ENCODE measurements at places on chromosomes 7 and 10.
A peak's percentile ranks its signal among the peaks of the same experiment; 100 is the strongest.

GRCh38 chr7:115274-115911 is 77.0 kb upstream of the FAM20C start:
- peak; percentile 59 for DNase-seq

GRCh38 chr10:116298586-116298985 is 25.6 kb upstream of the GFRA1 start:
- DNase-seq, result no peak

GRCh38 chr7:153518201-153518984 is 533.8 kb upstream of the DPP6 start:
- no peak for DNase-seq

GRCh38 chr10:132384618-132385388 is 12.2 kb upstream of the PWWP2B start:
- DNase-seq, result no peak

DNA sequence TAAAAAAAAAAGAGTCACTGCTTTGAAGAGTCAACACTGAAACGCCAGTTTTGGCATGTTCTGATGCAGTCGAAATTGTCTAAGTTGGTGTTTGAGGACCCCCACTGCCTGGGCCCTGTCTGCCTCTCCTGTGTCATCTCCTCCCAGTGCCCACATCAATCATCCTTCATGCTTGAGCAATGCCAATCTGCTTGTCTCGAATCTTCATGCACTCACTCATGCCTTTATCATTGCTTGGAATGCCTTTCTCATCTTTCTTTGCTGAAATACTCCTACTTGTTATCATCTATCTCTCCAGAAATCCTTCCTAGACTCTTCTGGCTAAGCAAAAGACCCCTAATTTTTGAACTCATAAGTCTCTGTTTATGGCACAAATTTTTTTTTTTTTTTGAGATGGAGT is 42.1 kb upstream of the PLPP4 start:
- DNase-seq, result no peak

- no peak for DNase-seq
Measured at GRCh38 chr7:2109936-2110609, 122.7 kb downstream of the MAD1L1 start.

- DNase-seq, result no peak
Measured at GRCh38 chr7:15602236-15602635, 40.4 kb upstream of the AGMO start.

DNA sequence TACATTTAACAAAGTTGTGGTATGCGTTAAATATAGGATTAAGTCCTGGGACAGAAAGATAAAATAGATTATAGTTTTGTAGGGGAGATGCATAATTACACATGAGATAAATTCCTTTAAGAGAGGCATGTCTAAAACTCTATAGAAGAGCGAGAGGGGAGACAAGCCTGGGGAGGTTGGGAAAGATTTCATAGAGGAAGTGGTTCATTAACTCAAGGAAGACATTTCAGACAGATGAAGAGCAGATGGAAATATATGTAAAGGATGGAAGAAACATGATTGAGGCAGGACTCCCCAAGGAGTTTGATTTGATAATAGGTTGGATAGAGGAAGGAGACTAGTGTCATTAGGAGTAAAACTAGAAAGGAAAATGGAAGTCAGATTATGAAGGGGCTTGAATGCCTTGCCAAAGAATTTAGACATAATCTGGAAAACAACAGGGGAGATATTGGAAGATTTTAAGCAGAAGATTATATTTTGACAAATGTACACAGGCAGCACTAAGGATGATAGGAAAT is 96.1 kb downstream of the PHTF2 start:
- DNase-seq, result no peak

- peak; percentile 39 for DNase-seq
Measured at GRCh38 chr7:44196450-44196872, 4.3 kb upstream of the YKT6 start.

- no peak for DNase-seq
Measured at GRCh38 chr10:103660364-103661197, 167.1 kb downstream of the NEURL1 start.

- DNase-seq, result no peak
Measured at GRCh38 chr7:135463908-135464307, 46.0 kb downstream of the CNOT4 start.

GRCh38 chr10:47372726-47373125 is 11.4 kb downstream of the ZNF488 start:
- no peak for DNase-seq

- DNase-seq, result no peak
Measured at GRCh38 chr10:119644994-119645393, 6.2 kb upstream of the BAG3 start.

GRCh38 chr10:131963811-131964210 is 17.9 kb downstream of the BNIP3 start:
- no peak for DNase-seq

DNA sequence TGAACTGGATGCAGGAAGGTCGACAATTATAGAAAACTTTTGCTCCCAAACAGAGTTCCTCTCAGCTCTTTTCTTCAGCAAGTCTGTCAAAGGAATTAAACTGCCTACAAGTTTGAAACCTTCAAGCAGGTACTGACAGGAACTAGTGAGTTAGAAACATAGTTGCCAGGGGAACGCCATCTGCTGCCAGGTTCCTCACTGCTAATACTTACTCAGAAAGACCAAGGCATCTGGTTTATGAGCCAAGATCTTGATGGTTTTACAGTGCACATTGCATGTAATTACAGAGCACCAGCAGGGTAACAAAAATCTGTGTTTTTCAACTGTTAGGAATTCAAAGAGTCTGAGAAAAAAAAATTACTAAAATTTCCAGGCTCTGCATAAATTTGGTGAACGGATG is 300.0 kb upstream of the NRG3 start:
- DNase-seq, result no peak

GRCh38 chr7:141501451-141501850 is 49.8 kb upstream of the AGK start:
- no peak for DNase-seq

GRCh38 chr10:33015761-33016547 is 57.9 kb upstream of the ITGB1 start:
- no peak for DNase-seq

GRCh38 chr10:104300736-104301292 is 31.8 kb downstream of the GSTO2 start:
- no peak for DNase-seq

DNA sequence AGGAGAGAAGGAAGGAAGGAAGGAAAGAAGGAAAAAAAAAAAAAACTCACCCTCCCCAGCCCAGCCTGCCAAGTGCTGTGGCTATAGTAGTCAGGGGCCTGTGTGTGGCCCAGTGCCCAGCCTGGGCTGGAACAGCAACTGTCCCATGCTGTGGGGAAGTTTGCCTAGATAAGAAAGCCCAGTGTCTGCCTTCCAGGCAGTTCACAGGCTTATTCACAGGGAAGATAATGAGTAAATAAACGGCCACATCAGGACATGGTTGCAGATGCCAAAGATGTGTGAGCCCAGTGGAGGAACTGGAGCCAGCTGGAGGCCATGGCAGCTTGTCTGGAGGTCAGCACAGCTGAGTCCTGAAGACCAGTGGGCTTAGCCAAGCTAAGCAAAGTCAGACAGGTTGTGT is 132.4 kb upstream of the FOXK1 start:
- DNase-seq, result peak; percentile 52

GRCh38 chr7:48087349-48087748 is 1.7 kb upstream of the UPP1 start:
- no peak for DNase-seq
